ENCODE measurements at places on chromosomes 1 and 21. TPM values are rescaled to one million over a fixed set of nuclear protein-coding genes. Genes with fewer than 3 reads are reported as not detected.

FOXO6 gene
- not detected for total RNA-seq

VTCN1 gene
- total RNA-seq = not detected

PGLYRP4 gene
- not detected for total RNA-seq

THEMIS2 gene
- 10.3 TPM for total RNA-seq

HSD3B1 gene
- total RNA-seq = not detected

RHBDL2 gene
- not detected for total RNA-seq

TRAF3IP3 gene
- total RNA-seq = not detected

GUCA2A gene
- not detected for total RNA-seq

PCSK9 gene
- total RNA-seq = 37.8 TPM

LRRIQ3 gene
- total RNA-seq = 0.17 TPM

Data from bronchus fibroblast of lung (primary cell).